ENCODE measurements at places on chromosomes 6 and 20. TPM values are rescaled to one million over a fixed set of nuclear protein-coding genes. Genes with fewer than 3 reads are reported as not detected.

The RIN2 gene
- total RNA-seq: 0.89 TPM

DNA sequence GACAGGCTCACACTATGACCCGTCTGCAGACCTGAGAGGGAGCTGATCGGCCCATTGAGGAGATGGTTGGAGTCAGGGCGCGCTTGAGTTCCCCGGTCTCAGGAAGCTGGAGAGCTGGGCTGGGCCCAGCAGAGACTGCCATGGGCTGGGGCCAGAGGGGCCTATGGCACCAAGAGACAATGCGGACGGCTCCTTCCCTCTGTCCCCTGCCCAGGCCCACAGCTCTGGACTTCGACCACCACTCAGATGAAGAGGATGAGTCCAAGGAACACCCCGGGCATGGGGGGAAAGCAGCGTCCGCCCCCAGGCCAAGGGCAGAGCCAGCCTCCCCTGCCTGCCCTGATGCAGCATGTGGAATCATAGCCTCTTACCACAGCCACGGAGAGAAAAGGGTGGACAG is 40.2 kb upstream of the PHACTR3 start:
- no peak for DNase-seq

DNA sequence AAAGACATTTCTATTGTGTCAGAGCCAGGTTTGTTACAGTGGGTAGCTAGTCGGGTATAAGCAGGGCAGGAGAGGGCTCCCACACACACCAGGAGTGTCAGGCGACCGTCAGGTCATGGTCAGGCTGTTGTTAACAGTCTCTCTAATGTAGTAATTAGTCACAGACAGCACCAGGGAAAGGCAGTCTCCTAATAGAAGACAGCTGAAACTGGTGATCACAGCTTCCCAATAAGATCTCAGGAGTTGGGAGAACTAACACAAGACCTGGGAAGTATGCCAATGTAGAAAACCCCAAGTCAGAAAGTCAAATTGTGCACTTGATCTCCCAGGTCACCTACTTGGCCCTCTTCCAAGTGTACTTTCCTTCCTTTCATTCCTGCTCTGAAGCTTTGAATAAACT is 53.0 kb upstream of the GPR6 start:
- no peak for DNase-seq

DNA sequence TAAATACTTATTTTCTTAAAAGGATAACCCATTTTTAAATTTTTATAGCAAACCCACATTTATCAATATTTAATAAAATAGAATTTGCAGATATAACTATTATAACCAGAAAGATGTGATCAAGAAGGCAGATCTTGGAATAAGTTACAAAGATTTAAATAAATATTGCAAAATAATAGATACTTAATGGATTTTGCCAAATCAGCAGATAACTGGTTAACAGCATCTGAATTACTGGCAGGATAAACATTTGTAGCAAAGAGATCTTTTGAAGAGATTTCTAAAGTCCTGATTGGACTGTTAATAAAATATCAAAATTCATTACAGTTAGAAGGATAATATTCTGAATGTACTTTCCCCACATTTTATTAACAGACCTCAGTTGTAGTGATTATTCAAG is 144.2 kb downstream of the PDSS2 start:
- DNase-seq: no peak

- DNase-seq: no peak
Observed at GRCh38 chr20:556984-557383, 13.4 kb upstream of the CSNK2A1 start.

- no peak for DNase-seq
Observed at GRCh38 chr20:44279228-44279627, 31.8 kb downstream of the FITM2 start.

DNA sequence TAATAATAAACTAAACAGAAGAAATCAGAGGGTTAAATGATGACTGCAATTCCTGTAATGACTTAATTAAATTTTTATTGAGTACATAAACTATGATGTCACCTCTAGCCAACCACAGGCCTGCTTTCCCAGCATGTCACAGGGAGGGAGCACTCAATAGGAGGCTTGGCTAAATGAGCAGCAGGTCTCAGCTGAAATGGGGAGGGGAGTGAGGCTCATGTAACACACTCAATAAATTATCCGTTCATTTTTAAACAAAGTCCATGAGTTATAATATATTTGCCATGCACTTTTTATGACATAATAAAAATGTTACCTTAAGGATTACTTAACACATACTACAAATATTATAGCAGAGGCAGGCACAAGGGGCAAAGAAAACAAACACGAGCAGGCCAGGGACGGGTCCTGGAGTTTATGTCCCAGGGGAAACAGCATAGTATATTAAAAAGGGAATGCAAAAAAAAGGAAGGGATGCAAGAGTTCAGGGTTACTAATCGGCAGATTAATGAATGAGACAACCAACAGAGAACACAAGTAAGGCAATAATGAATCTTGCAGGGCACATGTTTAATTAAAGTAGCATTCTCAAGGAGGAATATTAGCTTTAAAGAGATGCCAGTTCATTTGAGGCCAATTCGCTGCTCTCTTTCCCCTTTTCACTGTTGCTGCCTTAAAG is 27.1 kb upstream of the FAM83C start:
- DNase-seq: no peak

GRCh38 chr6:168107191-168107983 is 28.4 kb upstream of the FRMD1 start:
- no peak for DNase-seq

- no peak for DNase-seq
Observed at GRCh38 chr20:20237093-20237959, 130.6 kb upstream of the INSM1 start.

The ZNF831 gene
- 35.5 TPM for total RNA-seq
